ENCODE measurements at places on chromosomes 13 and 19.

- no peak for DNase-seq
These were observed at the start of gene SIGLEC6 for GRCh38 chr19:51531349-51532315. Gene SIGLEC6, minus strand, starts transcription at chr19:51531670. Its CDS starts 22 bp downstream, at chr19:51531648.

GRCh38 chr13:99657848-99658260 is 156.6 kb downstream of the TM9SF2 start:
- DNase-seq: no peak

GRCh38 chr13:29479716-29480492 is 115.6 kb downstream of the SLC7A1 start:
- no peak for DNase-seq

DNA sequence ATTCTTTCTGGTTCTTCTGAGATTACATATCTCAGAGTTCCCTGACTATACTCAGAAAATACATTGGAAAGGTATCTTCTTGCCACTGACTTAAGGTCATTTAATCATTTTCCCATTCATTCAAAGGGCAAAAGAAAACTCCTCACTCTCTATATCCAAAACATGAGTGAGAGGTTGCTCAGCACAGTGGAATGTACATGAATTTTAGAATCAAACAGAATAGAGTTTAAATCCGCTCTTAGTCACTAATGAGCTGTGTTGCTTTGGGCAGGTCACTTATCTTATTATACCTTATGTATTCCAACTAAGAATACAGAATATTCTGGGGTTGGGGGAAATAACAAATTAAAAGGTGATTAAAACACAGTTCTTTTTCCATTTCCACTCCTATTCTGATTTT is 452.6 kb upstream of the KLF12 start:
- DNase-seq: no peak

DNA sequence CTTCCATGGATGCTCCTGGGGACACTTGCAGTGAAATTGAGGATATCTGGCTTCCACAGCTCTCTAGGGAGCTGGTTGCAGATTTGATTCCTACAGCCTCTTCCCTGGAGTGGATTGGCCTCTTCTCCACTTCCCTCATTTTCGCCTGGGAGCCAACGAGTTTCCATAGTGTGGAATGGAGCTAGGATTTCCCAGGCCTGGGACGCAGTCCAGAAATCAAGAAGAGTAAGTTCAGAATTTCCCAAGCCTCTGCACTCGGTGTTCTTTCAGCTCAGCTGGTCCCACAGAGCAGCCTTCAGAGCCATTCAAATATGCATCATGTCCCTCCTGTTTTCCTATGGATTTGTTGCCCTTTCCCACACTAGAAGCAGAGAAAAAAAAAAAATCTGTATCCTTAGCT is 68.2 kb downstream of the RAP2A start:
- DNase-seq: no peak

- no peak for DNase-seq
These were observed 1.3 kb downstream of the DNAJB1 start for GRCh38 chr19:14516746-14517438.

GRCh38 chr13:109246001-109246400 is 540.4 kb downstream of the IRS2 start:
- DNase-seq: no peak

DNA sequence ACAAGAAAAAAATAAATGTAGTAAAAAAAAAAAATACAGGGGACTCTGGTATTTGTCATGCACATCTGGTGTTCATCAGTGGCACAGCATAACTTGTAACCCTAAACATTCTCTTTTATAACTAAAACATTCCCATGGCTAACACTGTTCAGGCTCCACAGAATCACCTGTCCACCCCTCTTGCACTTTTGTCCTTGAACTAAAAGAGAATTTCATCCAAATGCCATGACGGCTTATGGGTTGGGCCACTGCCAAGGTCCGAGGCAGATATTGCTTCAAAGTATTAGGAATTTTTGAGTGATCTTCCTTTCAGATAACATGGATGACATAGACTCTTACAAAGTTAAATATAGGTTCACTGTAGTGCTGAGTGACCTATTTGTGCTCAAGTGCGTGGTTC is 25.7 kb upstream of the SERP2 start:
- DNase-seq: no peak

GRCh38 chr19:38653028-38653571 is 5.7 kb downstream of the ACTN4 start:
- DNase-seq: no peak

DNA sequence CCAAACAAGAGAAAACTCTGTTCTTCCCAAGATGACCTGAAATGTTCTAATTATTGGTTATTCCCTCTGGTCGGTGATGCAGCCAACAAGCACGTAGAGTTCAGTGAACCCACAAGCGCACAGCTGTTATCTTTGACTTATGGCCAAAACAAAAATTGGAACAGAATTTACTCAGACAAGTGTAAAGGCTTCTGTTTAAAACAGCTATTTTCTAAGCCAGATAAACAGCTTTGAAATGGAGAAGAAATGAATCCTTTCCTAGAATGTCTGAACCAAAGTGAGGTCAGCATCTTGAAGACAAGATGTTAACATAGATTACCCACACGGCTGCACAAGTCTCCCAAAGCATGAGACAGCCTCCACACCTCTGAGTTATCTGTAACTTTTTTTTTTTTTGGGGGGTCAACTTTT is 669.2 kb downstream of the DIAPH3 start:
- DNase-seq: no peak

GRCh38 chr13:100809129-100809390 is 134.5 kb upstream of the TMTC4 start:
- no peak for DNase-seq

DNA sequence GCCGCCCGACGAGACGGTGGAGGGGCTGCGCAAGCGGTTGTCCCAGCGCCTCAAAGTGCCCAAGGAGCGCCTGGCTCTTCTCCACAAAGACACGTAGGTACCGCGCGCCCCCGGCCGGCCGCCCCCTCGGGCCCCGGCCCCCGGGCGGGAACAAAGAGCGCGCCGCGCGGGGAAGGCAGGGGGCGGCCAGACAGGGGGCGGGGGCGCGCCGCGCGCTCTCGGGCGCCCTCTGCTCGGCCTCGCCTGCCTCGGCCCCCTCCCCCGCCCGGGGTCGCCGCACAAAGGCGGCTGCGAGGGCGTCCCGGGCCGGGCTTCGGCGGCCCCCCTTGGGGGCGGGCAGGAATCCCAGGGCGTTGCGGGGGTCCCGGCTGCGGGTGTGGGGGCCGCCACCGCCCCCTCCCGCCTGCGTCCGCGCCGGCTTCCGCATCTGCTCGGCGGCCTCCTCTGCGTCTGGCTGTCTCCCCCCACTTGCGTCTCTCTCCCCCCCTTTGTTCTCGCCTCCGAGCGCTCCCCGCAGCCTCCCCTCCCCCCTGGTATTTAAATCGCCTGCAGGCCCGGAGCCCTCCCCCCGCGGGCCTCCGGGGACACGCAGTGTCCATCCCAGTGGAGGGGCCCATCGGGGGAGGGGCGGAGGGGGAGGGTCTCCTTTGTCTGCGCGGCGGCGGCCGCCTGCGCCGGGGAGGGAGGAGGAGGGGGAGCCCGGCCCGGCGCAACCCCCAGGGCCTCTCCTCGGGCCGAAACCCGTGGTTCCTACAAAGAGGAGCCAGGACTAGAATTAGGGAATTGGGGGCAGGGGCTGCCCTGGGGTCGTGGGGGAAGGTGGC is 2.3 kb downstream of the MIDN start:
- peak; percentile 84 for DNase-seq

GRCh38 chr13:91046715-91047327 is 300.7 kb upstream of the MIR17HG start:
- DNase-seq: peak; percentile 7

GRCh38 chr19:23351806-23352205 is 43.5 kb downstream of the ZNF91 start:
- no peak for DNase-seq

DNA sequence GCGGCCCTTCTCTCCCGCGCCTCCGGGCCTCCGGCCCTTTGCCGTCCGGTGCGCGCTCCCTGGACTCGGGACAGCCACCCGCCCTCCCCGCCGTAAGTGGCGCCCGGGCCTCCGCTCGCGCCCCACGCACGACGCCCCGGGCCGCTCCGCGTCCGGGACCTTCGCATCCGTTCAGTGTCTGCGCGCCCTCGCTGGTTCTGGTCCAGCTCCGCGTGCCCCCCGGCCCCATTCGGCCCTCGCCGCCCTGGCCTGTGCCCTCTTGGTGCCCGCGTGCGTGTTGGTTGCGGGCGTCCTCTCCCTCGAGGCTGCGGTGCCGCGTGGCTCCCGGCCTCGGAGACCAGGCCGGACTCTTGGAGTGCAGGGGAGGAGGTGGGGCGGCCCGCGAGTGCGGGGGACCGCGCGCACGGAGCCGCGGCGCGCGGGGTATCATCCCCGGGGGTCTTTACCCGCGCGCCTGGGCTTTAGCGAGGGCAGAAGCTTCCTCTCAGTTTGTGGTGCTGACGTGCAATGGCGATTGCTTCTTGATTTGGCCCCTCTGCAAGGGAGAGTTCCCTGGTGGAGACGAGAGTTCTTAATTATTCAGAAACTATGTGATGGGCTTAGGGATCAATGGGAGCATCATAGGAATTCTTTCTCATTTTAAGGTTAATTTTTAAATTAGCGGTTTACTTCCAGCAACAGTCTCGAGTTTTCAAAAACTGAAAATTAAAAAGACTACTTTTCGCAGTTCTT is 757 bp downstream of the WASF3 start:
- peak; percentile 32 for DNase-seq

- no peak for DNase-seq
These were observed 11.3 kb downstream of the DDX39A start for GRCh38 chr19:14407605-14408484.

GRCh38 chr13:41751734-41752445 is 209.0 kb downstream of the VWA8 start:
- no peak for DNase-seq

DNA sequence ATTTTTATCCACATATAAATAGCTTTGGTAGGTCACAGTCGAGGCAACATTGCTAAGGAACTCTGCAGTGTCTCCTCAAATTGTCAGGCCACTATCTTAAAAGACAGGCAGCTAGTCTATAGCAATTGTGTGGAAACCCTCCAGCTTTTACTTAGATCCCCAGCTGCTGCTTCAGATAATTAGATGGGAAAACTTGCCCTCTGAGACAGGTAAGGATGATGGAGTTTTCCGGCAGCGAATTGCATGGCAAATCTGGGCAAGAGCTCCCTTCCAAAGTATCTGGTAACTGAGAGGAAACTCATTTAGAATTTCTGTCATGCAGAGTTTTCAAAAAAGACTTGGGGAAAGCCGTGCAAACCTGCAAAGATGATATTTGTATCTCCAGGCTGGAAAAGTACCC is 886.2 kb downstream of the UQCRFS1 start:
- no peak for DNase-seq

DNA sequence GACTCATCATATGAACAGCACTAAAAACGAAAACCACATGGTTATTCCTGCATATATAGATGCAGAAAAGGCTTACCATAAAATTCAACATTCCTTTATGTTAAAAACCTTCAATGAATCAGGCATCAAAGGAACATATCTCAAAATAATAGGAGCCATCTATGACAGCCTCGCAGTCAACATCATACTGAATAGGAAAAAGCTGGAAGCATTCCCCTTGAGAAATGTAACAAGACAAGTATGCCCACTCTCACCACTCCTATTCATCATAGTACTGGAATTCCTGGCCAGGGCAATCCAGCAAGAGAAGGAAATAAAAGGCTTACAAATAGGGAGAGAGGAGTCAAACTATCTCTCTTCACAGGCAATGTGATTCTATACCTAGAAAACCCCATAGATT is 179.6 kb upstream of the HTR2A start:
- DNase-seq: no peak

DNA sequence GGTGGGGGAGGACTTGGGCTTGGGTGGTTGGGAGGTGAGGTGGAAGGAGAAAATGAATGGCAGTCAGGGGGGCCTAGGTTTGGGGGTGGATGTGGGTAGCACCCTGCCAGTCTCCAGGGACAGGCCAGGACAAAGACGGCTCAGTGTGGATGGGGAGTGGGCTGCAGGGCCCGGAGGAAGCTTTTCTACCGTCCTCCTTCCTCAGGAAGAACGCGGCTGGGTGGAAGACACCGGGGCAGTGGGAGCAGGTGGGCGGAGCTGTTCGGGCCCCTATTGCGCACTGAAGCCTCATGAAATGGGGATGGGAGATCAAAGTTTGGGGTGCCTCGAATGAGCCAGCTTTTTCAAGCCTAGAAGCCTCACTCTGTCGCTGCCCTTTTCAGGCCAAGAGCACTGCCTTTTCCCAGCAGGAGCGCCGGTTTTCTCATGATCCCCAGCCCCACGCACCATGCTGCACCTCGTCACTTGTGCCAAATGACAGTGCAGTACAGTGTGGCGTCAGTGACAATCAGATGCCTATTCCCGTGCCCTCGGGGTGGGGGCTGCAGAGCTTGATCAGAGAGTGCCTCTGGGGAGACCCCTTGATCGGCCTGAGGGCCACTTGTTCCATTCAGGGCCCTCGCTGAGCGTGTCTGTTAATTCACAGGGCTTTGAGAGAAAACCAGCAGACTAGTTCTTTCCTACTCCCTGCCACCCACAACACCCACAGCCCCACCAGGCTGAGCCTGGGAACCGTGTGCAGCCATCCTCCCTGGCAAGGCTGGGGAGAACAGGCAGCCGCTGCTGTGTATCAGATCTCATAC is 1.5 kb downstream of the CALM3 start:
- DNase-seq: peak; percentile 15

GRCh38 chr13:27960362-27961226 is 8.5 kb downstream of the CDX2 start:
- DNase-seq: peak; percentile 65

DNA sequence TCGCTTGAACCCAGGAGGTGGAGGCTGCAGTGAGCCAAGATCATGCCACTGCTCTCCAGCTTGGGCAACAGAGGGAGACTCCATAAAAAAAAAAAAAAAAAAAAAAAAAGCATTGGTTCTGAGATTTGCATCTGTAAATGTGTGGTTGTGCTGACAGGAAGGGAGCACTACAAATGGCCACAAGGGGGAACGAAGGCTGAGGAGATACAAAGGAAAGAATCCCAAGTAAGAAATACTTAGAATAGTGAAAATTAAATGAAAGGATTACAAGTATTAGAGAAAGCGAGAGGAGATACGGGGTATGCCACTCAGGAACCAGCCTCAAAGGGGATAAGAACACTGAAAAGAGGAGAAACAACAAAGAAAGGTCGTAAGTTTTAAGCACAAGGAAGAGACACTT is 284.9 kb downstream of the KLF12 start:
- DNase-seq: peak; percentile 30

DNA sequence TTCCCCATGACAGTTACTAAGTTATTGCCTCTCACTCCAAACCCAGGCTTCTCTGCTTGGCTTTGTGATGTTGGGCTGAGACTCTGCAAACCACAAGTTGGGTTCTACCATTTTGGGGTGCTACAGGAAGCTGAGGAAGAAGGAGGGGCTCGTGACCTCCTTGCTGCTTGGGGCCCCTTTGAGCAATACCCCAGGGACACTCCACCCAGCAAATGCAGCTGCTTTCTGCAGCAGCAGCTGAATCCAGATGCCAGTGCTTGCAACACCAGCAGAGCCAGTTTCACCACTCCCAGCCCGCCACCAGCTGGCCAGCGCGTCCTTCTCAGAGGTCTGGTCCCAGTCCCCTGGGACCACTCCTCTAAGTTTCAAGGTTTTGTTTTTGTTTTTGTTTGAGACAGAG is 22.0 kb upstream of the UBAC2 start:
- no peak for DNase-seq

- no peak for DNase-seq
These were observed 20.9 kb downstream of the C19orf44 start for GRCh38 chr19:16516923-16517610.

GRCh38 chr19:2770055-2771013 is 12.7 kb downstream of the SGTA start:
- no peak for DNase-seq

- DNase-seq: no peak
These were observed 12.2 kb downstream of the TJP3 start for GRCh38 chr19:3720349-3720917.

All from iPS-NIHi11 (cell line).